ENCODE measurements at places on chromosomes 16 and 17. TPM values are rescaled to one million over a fixed set of nuclear protein-coding genes. Genes with fewer than 3 reads are reported as not detected.

PIK3R5 gene
- not detected for total RNA-seq

RHBDF2 gene
- total RNA-seq: 8.1 TPM

CTRB2 gene
- total RNA-seq: not detected

TRPV3 gene
- total RNA-seq: not detected

TSPAN10 gene
- total RNA-seq: 0.22 TPM

SULT1A4 gene
- 1.8 TPM for total RNA-seq

TEKT1 gene
- total RNA-seq: not detected

BRD7 gene
- total RNA-seq: 42.3 TPM

KRT37 gene
- total RNA-seq: not detected

GRCh38 chr16:3754772-3755171, 37.4 kb upstream of the TRAP1 start:
- DNase-seq: no peak

GRCh38 chr17:32627239-32627996, 140.6 kb downstream of the CDK5R1 start:
- no peak for DNase-seq

DNA sequence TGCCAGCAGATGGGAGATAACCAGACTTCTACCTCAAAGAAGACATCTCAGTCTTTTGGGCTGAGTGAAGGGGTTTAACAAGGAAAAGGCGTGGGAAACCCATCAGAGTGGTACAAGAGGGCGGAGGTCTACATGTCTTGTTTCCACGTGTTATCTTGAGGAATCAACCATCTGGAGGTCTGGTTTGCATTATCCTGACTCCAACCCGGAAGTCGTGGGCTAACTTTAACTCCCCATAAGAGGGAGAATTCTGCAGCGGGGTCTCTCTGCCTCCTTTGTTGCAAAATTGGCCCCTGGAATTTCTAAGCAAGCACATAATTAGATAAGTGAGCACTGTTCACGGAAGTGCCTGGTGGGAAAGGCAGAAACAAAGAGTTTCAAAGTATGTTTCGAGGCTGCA, 398.7 kb upstream of the C16orf82 start:
- no peak for DNase-seq

GRCh38 chr16:78154729-78155461, 55.4 kb downstream of the WWOX start:
- no peak for DNase-seq

DNA sequence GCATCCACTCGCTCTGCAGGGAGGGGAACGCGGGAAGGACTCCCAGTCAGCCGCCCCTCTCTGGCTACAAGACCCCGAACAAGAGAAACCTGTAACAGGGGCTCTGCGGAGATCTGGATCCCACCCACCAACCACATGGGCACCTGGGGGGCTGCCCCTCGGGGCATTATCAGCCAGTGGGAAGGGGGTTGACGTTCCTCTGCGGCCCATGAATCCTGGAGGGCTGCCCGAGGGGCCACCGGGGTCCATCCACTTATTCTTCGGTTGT, 1.8 kb upstream of the PCGF2 start:
- peak; percentile 27 for DNase-seq

- DNase-seq: no peak
These were observed 2.9 kb upstream of the ABCA6 start for GRCh38 chr17:69144331-69145255.

- no peak for DNase-seq
These were observed 35.5 kb downstream of the SOST start for GRCh38 chr17:43722870-43723665.

DNA sequence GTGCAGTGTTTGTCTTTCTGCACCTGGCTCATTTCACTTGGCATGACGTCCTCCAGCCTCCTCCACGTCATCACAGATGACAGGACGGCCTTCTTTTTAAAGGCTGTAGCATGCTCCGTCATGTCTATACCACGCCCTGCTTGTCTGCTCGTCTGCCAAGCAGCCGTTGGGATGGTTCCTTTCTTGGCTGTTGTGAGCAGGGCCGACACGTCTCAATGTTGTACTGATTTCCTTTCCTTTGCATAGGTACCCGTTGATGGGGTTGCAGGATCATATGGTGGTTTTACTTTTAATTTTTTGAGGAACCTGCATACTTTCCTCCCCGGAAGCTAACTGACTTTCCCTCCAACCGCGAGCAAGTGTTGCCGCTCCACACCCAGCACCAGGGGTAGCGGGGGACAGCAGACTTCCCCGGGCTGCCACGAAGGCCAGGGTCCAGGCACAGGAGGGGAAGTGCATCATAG, 212.2 kb upstream of the ZNF469 start:
- no peak for DNase-seq

GRCh38 chr17:32921017-32921416, 6.9 kb upstream of the TMEM98 start:
- DNase-seq: no peak

GRCh38 chr16:1097800-1098199, 1.8 kb upstream of the C1QTNF8 start:
- DNase-seq: no peak

GRCh38 chr17:73013816-73014663, 78.4 kb downstream of the SLC39A11 start:
- no peak for DNase-seq

- DNase-seq: no peak
These were observed 69.0 kb downstream of the MRM3 start for GRCh38 chr17:850851-851763.

GRCh38 chr17:55054429-55054828, 85.9 kb downstream of the STXBP4 start:
- no peak for DNase-seq

Data from lung microvascular endothelial cell (primary cell).